H7 (cell line): ENCODE measurements at places on chromosomes 5 and 9. TPM values are rescaled to one million over a fixed set of nuclear protein-coding genes. Genes with fewer than 3 reads are reported as not detected.
A peak's percentile ranks its signal among the peaks of the same experiment; 100 is the strongest.

DNA sequence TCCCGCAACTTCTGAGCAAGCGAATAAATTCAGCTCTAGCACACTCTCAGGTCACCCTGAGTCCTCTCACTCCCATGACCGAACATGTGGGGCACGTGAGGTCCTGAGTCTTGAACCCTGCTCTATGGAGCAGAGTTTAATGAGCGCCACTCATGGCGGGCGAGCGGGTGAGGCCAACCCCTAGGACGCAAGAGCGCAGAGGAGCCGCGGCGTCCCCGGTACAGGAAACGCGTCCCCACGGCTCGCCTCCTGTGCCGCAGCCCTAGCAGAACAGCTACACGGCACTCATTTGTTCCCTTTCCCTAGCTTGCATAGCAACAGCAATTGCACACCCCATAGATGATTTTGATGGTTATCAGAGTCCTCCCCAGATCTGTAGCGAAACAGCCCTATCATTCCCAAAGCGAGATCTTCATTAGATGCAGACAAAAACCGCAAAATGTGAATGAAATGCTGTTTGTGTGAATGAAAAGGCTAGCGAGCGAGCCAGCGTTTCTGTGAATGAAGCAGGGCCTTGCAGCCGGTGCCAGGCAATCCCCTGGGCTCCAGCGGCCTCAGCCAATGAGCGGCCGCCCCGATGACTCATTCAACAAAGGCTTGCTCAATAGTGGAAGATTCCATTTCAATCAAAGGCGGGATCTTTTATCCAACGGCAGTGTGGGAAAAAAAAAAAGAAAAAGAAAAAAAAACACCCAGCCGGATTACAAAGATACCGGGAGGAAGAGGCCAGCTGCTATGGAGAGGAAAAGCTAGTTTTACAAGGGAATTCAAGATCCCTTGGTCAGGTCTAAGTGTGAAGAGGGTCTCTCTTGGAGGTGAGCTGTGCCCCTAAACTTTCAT lies 1.5 kb upstream of the SHC3 start:
- peak; percentile 92 for DNase-seq

- DNase-seq = no peak
Observed at GRCh38 chr9:12874395-12874794, 99.6 kb downstream of the LURAP1L start.

DNA sequence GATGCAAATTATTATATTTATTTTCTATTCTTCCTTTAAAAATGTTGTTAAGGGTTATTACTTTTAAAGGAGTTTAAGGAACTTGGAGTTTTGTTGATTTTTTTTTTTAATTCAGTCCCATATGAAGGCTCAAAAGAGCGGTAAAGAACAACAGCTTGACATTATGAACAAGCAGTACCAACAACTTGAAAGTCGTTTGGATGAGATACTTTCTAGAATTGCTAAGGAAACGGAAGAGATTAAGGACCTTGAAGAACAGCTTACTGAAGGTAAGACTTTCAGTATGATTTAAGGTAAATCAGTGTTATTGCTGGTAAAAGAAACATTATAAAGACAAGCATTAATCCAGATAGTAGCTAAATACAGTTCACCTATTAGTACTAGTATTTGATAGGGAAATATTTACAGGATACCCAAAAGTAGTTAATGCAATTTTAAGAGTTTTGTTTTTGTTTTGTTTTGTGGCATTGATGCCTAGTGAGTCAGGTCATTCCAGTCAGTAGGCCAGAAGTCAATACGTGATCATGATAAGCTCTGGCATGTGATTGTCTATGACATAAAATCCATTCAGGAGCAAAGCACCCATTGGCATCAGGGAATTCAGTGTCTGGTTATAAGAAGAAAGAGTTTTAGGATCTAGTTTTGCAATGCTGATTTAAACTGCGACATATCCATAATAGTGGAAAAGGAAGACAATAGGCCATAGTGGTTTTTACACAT lies 49.2 kb downstream of the CNTRL start:
- DNase-seq = no peak

DNA sequence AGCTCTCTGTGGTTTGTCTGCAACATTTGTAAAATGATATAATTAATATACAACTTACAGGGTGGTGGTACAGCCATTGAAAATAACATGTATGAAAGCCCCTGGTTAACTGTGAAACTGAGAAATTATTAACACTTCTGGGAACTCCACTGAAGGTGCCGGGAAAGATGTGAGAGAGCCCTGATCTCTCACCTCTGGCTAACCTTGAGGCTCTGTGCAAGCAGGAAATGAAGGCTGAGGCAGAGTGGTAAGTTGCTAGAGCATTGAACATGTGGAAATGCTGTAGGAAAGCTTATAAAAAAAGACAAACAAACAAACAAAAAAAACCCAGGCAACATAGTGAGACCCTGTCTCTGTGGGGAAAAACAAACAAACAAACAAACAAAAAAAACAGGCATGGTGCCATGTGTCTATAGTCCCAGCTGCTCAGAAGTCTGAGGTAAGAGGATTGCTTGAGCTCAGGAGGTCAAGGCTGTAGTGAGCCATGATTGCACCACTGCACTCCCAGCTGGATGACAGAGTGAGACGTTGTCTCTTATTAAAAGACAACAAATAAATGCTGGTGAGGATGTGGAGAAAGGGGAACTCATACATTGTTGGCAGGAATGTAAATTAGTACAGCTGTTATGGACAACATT lies 7.5 kb downstream of the CATSPER3 start:
- DNase-seq = no peak

- DNase-seq = peak; percentile 77
Observed at GRCh38 chr5:135319928-135320606, 79.0 kb downstream of the MACROH2A1 start.

EIF4EBP3 gene
- 0.28 and 2.2 TPM in 2 replicates for total RNA-seq

PDGFRB gene
- 0.48 and 3.2 TPM in 2 replicates for total RNA-seq
